ENCODE measurements at places on chromosomes 7 and 10.

- DNase-seq: no peak
These were observed 8.6 kb downstream of the LZTS2 start for GRCh38 chr10:101007915-101008822.

DNA sequence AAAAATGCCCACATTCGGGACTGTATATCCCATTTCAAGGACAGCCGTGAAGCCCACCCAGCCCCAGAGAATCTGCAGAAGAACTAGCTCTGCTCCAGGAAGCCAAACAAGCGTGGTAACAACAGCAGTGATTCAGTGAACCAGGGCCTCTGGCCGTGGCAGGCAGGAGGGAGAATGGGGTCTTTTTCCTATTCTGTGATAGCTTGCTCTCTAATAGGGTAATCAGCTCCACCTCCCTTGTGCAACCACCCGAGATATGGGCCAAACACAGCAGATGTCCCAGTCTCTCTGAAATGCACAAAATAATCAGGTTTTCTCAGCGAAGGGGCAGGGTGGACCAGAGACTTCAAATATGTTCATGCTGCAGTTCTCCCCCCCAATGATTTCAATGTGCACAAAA is 35.8 kb downstream of the CHST15 start:
- DNase-seq: no peak

- no peak for DNase-seq
These were observed 190.8 kb downstream of the GFRA1 start for GRCh38 chr10:116082206-116082605.

- DNase-seq: no peak
These were observed 170.0 kb downstream of the PTEN start for GRCh38 chr10:88033385-88033784.

DNA sequence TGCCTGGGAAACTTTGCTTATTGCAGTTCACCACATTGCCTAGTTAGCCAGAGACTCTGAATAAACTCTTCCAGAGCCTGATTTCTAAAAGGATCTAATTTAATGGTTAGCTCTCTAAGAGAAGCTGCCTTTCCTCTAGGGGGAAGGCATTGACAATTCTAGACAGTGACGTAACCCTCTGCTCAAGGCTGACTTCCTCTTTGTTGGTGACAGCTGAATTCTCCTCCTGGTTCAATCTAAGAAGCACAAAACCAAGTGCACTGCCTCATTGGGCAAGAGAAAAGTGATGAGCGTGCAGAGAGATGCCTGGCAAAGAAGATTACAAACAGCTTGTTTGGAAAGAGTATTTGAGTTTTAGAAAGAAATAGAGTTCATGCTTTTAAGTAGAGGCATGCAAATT is 102.7 kb downstream of the MACC1 start:
- DNase-seq: no peak

GRCh38 chr7:121334875-121335648 is 6.3 kb downstream of the WNT16 start:
- no peak for DNase-seq

DNA sequence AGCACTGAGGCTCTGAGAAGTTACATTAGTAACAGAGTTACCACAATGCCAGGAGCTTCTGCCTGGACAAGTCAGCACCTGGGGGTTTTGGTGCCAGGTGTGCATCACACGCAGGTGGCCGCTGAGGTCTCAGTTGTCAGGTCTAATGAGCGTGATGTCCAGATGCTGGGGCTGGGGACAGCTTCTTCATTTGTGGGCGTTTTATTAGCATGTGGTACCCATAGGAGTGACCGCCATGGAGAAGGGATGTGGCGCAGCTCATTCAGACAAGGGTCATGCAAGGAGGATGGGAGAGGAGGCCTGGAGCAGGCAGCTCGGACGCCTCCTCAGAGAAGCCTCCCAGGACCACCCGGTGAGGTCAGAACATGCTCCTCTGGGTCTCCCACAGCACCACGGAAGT is 27.8 kb downstream of the FAM241B start:
- DNase-seq: no peak

GRCh38 chr10:88889559-88890337 is 9.7 kb downstream of the STAMBPL1 start:
- no peak for DNase-seq
